ENCODE measurements at places on chromosomes 7 and 10.

DNA sequence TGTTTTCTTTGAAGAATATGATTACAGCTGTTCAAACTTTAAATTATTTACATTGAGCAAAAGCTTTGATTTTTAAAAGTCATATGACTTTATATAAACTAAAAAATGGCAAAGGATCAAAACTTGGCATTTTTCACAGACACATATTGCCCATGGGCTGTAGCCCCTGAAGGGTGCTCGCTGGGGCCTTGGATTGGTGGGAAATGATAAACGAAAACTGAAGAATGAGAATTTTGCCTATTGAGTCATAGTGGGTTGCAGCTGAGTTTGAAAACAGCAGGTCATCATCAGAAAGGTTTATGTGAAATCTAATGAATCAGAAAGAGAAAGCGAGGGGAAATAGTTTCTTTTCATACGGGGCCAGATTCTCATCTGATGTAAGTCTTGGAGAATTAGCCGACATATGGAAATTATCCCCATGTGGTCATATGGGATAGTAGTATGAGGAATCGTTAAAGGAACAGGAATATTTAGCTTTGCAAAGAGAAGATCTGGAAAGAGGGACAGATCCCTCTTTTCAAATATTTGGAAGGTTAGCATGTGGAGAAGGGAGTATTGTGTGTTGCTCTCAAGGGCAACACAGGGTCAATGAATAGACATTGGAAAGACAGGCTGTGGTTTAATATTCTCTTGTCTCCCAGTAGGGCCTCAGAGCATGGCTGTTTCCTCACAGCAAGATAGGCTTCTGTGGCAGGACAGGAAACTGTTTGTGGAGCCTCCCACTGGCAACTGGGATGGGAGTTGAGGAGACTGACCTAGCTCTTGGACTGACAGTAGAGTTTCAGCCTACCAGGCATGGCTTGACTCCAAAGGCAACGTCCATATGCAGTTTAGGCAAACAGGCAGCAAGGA lies 119.0 kb downstream of the FZD1 start:
- no peak for DNase-seq

GRCh38 chr7:75979759-75980429 lies 14.5 kb downstream of the TMEM120A start:
- no peak for DNase-seq

DNA sequence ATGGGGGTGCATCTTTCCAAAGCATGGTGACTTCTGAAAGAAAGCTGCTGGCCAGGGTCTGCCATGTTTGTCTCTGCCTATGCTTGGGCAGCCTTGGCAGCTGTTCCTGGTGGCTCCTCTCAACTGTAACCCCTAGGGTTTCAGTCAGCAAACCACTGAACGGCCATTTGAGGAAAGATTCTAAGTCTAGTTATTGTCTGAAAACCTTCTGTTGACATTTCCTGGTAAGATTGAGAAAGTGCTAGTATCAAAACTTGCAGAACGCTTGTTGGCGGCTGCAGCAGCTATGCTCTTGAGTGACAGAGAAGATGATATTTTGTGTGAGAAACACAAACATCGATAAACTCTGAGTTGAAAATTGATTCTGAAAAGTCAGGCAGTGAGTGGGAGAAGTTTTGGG lies 523.1 kb downstream of the LRMDA start:
- no peak for DNase-seq

GRCh38 chr7:107659666-107660065 lies 962 bp upstream of the SLC26A4 start:
- DNase-seq = peak; percentile 75

DNA sequence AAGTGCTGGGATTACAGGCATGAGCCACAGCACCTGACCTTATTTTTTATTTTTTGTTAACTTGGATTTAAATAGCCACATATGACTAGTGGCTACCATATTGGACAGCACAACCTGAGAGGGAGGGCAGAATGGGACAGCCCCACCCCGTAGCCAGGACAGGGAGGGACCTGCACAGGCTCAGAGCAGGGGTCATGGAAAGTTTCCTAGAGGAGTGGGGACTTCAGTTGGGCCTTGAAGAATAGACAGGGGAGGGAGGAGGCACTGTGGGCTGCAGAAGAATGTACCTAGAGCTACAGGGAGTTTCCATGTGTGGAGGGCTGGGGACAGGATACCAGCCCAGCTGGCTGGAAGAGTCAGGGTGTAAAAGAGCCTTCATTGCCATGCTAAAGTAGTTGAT lies 8.8 kb downstream of the TRIM8 start:
- no peak for DNase-seq

DNA sequence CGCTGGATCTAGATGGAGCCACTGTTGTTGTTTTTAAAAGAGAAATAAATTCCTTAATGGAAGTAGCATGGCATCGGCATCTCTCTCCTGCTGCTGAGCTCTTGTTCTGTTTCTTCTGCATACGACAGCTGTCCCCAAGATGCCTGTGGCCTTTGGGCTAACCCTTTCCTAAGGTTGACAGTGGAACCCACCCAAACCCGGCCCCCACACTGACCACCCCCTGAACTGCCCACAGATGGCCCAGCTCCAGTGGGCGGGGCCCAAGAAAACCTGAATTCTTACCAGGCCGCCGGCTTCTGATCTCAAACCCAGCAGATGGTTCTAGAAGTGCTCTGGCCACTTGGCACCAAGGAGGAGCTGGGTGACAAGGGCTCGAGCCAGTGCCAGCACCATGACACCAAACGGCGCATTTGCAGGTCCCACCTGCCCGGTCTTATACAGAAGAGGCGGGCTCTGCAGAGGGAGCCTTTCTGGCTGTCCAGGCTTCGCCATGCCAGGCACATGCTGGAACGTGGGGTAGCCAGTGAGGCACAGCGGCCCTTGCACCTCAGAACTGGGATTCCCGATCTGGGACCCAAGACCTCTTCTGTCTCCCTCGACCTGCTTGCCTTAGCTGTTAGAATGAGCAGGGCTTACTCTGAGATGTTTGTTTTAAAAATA lies 82.7 kb downstream of the RGS10 start:
- no peak for DNase-seq

GRCh38 chr7:142228537-142229104 lies 29.2 kb downstream of the PRSS58 start:
- DNase-seq = no peak

DNA sequence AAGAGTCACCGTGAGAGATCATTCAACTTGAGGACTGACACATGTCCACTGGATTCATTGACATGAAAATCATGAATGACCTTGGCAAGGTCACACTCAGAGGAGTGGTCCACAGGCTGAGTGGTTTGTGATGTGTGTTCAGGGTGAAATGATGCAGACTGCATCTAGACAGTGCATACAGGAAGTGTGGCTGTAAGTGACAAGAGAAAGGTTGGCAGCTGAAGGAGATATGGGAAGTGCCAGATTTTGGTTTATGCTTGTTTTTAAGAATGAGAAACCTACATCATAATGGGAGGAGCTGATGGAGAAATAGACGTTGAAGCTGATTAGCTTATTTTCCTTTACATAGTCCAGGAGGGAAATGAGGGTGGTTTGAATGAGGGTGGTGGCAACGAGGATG lies 64.8 kb upstream of the VIPR2 start:
- no peak for DNase-seq

- DNase-seq = no peak
Observed at GRCh38 chr7:105905910-105906568, 29.6 kb upstream of the ATXN7L1 start.

- no peak for DNase-seq
Observed at GRCh38 chr7:10706875-10707493, 266.7 kb upstream of the PHF14 start.

GRCh38 chr10:100359030-100359432 lies 12.0 kb downstream of the SCD start:
- no peak for DNase-seq

DNA sequence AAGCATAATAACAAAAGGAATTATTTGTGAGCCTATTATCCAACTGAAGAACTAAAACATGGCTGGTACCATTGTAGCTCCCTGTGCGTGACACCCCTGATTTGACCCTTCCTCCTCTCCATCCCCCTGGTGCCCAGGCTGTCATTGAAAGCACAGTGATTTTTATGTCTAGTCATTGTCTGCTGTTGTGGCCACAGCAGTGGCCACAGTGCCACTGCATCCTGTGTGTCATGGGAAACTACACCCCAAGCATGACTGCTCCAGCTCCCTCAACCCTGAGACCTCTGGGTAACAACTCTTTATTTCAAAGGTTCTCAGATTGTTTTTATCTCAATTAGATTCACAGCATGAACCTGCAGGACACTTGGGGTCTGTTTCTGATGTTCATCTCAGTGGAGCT lies 52.0 kb downstream of the ERLIN1 start:
- DNase-seq = no peak

DNA sequence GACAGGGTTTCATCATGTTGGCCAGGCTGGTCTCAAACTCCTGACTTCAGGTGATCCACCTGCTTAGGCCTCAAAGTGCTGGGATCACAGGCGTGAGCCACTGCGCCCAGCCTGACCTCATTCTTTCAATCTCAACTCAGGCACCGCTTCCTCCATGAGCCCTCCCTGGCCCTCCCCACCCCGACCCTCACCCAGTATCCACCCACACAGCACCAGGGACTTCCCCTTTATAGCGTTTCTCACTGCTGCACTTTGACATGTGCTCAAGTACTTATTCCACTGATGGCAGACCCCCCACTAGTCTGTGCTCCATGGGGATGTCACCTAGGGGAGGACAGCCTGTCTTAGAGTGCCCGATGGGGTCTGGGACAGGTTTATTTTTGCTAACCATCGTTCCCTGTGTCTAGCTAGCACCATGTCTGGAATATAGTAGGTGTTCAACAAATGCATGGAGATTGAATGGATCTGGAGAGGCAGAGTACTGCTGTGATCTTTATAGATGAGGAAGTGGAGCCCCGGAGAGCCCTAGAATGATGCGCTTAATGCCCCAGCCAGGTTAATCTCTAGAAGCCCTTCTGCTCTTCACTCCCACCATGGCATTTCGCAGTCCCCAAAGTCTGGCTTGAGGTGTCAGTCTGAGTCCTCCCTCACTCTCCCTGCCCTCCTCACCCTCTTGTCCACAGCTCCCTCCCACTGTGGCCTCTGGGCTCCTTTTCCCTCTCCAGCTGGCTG lies 258.8 kb downstream of the RPS24 start:
- DNase-seq = no peak

DNA sequence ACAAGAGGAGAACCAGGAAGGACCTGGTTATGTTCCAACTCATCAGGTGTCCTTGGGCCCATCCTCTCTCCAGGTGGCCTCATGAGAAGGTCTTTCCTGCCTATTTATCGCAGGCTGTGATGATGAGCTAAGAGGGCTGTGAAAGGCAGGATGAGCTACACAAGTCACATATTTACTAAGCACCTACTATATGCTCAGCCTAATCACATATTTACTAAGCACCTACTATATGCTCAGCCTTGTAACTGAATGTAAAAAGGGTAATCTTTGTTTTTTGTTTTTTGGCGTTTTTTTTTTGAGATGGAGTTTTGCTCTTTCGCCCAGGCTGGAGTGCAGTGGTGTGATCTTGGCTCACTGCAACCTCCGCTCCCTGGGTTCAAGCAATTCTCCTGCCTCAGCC lies 44.2 kb upstream of the NPFFR1 start:
- DNase-seq = no peak

DNA sequence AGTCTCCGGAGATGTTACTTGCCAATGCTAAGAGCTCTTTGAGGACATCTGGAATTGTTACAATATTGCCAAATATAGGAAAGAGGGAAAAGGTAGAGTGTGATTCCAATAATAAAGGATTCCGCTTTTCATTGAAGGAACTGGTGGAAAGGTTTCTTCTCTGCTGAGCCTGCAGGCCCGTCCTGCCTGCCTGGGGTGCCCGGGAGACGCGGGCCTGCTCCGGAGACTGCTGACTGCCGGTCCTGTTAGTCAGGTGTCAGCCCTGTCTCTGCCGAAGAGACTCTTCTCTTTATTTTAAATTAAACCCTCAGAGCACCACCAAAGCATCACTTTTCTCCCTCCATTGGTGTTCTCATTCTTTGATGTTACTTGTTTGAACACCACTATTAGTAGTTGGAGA lies 2.2 kb downstream of the EGFR start:
- no peak for DNase-seq

- DNase-seq = no peak
Observed at GRCh38 chr10:89566095-89566950, 30.9 kb upstream of the SLC16A12 start.

DNA sequence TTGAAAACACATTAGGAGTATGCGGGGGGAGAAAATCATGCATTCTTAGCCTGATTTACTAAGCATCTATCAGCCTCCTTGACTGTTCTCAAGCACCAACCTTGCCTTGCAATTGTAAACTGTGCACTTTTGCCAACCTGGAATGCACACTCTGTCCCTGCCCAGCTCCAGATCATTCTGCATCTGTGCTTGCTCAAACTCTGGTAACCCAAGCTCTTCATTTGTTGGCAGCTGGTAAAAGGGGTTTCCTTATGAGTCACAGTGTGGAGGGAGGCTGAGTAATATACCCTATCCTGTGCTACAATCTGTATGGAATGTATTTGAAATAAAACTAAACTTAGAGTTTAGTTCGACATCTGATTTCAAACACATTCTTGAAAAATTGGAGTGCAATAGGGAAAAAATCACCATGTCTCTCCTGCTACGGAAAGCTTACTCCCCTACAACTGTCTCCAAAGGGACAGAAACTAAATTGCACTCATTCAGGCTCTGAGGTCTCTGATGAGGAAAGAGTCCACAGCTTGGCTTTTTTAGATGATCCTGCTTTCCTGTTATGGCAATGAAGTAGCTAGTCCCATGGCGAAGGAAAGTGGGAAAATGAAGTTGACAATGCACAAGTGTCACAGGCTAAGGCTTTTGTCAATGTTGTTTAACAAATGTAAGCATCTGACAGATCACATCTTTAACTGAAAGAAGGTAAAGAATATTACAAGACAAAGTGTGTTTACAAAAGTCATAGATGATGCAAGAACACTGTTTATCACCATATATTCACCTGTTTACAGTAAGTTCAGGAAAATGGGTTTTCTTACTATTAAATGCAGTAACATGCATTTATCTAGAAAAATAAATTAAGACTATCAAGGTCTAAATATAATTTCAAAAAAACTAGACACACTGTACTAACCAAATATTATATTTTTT lies 61.9 kb downstream of the TES start:
- DNase-seq = no peak

DNA sequence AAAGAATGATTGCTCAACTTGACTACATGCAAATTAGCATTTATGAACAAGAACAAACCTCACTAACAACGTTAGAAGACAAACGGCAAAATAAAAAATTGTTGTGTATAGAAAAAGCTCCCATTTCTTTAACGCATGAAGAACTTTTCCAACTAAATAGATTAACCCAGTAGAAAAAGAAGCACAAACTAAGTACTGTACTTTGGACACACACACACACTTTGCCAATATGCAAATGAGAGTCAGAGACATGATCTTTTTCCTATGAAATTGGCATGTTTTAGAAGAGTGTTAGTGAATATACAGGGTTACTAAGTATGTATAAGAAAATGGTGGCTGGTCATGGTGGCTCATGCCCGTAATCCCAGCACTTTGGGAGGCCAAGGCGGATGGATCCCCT lies 355.6 kb downstream of the SH2D4B start:
- DNase-seq = no peak

DNA sequence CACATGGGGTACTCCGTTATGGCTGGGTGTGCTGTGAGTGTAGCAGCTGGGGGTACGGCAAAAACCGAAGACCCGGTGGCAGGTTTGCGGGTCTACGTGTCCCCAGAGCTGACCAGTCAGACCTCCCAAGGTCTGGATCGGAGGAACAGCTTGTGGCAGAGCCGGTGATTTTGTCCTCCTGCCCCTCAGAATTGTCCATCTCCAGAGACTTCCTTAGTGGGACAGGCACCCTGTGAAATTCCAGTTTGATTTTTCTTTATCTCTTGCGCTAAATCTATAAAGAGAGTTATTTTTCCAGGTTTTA lies 1.0 kb downstream of the EIF3B start:
- DNase-seq = no peak
